Stimulated activated effector memory CD8-positive, alpha-beta T cell treated with anti-CD3 and anti-CD28 coated beads, Interleukin-12 subunit alpha, Interleukin-12 subunit beta, amount 100 ng/mL, for 72 hours (primary cell): ENCODE measurements at places on chromosomes 2 and 18.

DNA sequence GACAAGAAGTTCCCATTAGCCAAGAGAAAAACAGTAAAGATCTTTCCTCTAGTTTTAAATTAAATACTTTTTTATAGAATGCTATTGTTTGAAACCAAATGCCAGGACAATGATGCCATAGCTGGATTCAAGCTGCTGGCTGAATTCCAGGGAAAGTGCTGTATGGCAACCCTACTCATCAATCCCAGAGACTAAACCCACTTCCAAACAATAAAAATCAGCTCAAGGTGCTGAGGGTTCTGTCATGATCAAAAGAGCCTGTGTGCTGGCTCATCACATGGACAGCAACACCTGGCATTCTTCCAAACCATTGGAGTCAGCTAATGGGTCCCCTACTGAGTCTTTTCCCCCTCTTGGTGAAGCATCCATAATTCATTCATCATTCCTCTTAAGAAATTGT lies 53.7 kb upstream of the PARD3B start:
- no peak for DNase-seq

- no peak for DNase-seq
Measured at GRCh38 chr18:499776-500631, 497 bp downstream of the COLEC12 start.

- no peak for DNase-seq
Measured at GRCh38 chr2:72330652-72331051, 183.0 kb upstream of the CYP26B1 start.

- DNase-seq: no peak
Measured at GRCh38 chr2:111178730-111179405, 58.2 kb downstream of the BCL2L11 start.

DNA sequence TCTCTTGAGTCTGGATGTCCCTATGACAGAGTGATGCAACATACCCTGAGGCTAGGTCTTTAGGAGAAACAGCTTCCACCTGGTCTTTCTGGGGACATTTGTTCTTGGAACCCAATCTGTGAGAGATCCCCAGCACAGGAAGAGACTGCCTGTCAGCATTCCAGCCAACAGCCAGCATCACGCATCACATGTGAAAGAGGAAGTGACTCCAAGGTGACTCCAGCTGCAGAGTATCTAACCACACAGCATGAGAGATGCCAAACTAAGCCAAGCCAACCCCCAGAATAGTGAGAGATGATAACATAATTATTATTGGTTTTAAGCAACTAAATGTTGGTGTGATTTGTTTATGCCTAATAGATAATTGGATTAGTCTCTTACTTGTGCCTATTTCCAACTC lies 35.7 kb downstream of the C18orf63 start:
- no peak for DNase-seq

DNA sequence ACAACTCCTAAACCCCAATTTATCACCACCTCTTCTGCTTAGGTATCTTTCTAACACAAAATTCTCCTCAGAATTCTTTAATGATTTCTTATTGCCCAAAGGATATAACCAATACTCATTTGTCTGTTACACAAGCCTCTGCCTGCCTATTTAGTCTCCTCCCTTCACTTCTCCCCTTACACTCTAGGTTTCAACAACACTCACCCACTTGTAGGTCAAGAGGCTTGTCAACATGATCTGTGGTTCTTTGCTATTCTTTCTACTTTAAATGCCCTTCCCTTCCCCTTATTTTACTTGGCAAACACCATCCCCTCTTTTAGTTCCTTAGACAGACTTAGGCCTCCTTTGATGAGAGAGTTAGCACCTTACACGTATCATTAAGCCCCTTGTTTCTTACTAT lies 69.0 kb upstream of the C2orf15 start:
- DNase-seq: no peak

DNA sequence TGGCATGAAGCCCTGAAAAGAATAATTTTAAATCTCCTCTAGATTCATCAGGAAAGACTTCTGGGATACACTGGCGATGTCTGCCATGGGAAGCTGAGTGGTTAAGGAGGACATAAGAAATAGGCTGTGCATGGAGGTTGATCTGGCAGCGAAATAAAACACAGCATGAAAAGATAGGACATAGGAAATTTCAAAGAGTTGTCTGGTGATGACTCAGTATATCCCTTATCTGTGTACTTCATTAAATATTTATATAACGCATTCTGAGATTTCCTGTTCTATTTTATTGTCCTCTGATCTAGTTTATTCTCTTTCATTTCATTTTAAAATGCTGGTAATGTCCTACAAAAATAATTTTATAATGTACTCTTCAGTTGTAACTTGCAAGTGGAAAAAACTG lies 1337.3 kb upstream of the DDX18 start:
- DNase-seq: no peak

GRCh38 chr2:235102896-235103295 lies 151.1 kb downstream of the SH3BP4 start:
- no peak for DNase-seq

- DNase-seq: no peak
Measured at GRCh38 chr2:165571477-165571876, 102.0 kb downstream of the CSRNP3 start.

GRCh38 chr2:109212836-109213563 lies 84.0 kb downstream of the SH3RF3 start:
- no peak for DNase-seq

DNA sequence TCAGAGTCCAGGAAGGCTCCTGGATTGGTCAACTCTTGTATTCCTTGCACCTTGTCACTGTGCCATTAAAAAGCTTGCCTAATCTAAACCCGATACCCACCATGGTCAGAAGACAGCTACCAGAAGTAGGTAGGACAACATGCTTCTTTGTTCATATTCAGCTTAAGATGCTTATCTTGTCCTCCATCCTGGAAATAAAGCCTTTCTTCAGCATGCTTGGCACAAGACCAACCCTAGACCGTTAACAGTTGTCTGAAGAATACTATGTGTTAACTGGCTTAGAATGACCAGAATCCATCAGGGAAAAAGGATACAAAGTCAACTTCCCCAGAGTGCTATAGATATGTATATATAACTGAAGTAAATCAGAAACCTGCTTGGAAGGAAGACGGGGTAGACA lies 193.9 kb downstream of the ZRANB3 start:
- DNase-seq: no peak

DNA sequence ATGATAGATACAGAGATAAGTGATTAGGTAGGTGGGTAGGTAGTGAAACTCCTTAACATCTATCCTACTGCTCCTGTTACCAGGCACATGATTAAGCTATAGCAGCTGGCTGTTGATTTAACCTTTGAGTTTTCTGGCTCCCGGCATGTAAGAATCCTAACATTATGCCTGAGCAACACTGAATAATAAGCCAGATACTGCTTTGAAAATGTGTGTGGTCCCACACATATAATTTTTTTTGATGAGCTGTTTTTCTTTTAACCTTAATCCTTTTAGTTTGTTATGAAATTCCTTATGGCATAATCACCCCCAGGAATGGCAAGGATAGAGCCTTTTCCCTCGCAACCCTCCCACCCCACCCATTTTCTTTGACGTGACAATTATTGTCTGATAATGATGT lies 104.2 kb upstream of the NEUROD1 start:
- DNase-seq: no peak

- DNase-seq: no peak
Measured at GRCh38 chr2:8416849-8417832, 264.7 kb upstream of the ID2 start.

GRCh38 chr18:35756506-35757117 lies 175.1 kb downstream of the GALNT1 start:
- DNase-seq: peak; percentile 67

GRCh38 chr2:104476075-104476474 lies 377.8 kb upstream of the POU3F3 start:
- no peak for DNase-seq

- DNase-seq: no peak
Measured at GRCh38 chr2:37561615-37562569, 109.5 kb downstream of the CDC42EP3 start.

DNA sequence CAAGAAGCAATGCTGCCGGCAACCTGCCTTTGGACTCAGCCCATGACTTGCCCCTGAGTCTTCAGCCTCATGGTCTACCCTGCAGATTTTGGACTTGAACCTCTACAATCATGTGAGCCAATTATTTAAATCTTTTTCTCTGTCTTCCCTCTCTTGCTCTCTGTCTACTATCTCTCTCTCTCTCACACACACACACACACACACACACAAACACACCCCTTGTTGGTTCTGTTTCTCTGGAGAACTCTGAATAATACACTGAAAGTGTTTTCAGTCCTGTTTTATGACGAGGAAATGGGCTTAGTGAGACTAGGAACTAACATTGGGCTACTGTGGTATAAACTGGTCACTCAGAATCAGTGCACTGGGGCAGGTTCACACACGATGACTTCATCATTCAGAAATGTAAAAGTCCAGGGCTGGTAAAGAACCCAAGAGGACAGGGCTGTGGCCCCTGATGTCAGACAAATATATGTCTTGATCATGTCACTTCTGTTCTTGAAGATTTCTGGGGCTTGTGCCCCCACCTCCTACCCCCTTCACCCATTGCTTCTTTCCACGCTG lies 266.1 kb upstream of the SIX2 start:
- DNase-seq: no peak

- no peak for DNase-seq
Measured at GRCh38 chr2:232388324-232388891, 9.9 kb downstream of the ALPP start.

GRCh38 chr18:41871229-41872000 lies 83.6 kb upstream of the PIK3C3 start:
- DNase-seq: no peak

- no peak for DNase-seq
Measured at GRCh38 chr2:21288299-21288698, 164.5 kb downstream of the TDRD15 start.

GRCh38 chr2:26847655-26848335 lies at the start of gene DPYSL5:
Gene DPYSL5, plus strand, starts transcription at chr2:26848132. Its CDS starts 50,368 bp downstream, at chr2:26898500.
- no peak for DNase-seq

DNA sequence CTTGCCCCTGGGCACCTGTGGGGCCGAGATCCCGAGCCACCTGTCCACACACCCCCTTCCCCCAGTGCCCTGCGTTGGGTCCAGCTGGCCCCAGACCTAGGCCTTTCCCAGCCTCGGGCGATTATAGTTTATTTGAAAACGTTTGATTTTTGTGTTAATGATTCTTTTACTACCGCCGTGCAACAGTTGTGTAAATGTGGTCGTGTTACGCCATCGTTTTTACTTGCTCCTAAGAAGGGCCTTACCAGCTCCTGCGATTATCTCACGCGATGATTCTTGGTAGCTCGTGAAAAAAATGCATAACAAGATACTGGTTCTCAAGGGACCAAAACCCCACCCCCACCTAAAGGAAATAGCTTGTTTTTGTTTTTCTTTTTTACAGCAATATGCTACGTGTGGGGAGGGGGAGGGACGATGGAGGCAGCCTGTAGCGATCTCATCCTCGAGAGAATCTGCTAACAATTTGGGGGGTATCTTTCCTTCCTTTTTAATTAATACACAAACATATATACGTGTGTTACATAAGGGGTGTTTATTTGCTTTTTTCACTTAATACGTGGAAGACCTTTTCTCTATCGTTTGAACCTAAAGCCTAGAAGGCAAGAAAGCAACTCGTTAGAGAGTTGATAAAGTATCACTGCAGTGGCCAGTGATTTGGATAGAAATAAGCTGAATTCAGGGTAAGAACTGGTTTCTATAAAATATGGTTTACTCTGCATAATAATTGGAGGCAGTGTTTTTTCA lies 1.0 kb downstream of the ZDBF2 start:
- no peak for DNase-seq

GRCh38 chr2:158718851-158719250 lies 76.3 kb upstream of the DAPL1 start:
- DNase-seq: no peak

GRCh38 chr2:70906439-70907005 lies 29.2 kb upstream of the ATP6V1B1 start:
- DNase-seq: no peak

- DNase-seq: no peak
Measured at GRCh38 chr18:6069103-6069502, 173.8 kb upstream of the TMEM200C start.

DNA sequence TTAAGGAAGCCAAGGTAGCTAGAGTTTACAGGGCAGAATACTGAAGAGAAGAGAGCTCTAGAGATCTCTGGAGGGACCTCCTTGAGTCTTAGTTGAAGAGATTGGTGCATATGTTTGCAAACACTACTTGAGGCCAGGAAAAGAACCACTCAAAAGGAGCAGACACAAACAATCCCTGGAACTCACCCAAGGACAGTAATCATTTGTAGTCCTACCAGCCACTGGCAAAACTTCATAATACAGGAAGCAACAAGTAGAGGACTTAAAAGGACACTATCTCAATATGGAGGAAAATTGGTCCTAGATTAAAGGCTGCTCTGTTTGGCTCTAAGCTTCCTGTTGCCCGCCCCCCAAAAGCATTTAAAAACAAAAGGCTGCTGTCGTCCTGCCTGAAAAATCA lies 46.9 kb upstream of the UBXN4 start:
- DNase-seq: no peak

- no peak for DNase-seq
Measured at GRCh38 chr18:5506174-5506573, 37.6 kb downstream of the EPB41L3 start.

DNA sequence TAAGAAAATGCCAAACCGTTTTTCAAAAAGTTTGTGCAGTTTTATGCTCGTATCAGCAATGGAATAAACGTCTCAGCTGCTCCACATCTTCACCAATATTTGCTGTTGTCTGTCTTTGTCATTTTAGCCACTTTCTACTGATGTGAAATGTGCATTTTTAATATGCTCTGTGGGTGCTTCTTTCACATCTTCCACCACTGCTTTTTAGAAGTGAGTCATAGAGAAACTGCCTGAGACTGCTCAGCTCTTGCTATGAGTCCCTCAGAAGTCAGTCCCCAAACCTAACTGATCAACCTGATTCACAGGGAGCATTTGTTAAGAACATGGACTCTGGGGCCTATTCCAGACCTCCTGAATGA lies 41.0 kb upstream of the EPC2 start:
- DNase-seq: peak; percentile 9

- DNase-seq: no peak
Measured at GRCh38 chr2:240572141-240573031, 4.1 kb downstream of the RNPEPL1 start.

GRCh38 chr2:143262389-143262788 lies 133.2 kb downstream of the ARHGAP15 start:
- no peak for DNase-seq

DNA sequence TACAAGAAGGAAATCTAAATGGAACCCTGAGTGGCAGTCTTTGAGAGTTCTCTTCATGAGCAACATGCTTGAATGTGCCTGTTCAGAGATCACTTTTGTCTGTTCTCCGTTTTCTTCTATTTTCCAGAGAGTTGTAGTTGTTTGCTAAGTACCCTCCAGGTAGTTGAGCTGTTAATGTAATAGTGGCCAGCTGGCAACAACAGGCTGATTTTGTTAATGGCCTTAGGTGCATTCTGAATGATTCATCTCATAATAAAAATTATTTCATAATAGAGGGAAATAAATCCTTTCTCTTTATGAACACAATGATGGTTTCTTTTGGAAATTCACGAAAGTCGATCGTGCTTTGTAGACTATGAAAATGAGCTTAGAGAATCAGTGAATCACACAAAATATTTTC lies 136.8 kb downstream of the LRP1B start:
- DNase-seq: no peak

- DNase-seq: no peak
Measured at GRCh38 chr2:168169097-168169745, 78.2 kb downstream of the STK39 start.
